A549 treated with Hydrocortisone at 1 μM for 4 hours (cell line): ENCODE measurements at places on chromosomes 4 and X. TPM values are rescaled to one million over a fixed set of nuclear protein-coding genes. Genes with fewer than 3 reads are reported as not detected.

Gene ARAF
- 46.6 to 57.5 TPM (median 54.7 TPM) in 5 replicates for total RNA-seq

Gene FAT4
- 1.3 to 3.0 TPM (median 1.8 TPM) in 5 replicates for total RNA-seq

Gene LCORL
- total RNA-seq = 3.0 to 6.0 TPM (median 4.1 TPM) in 5 replicates

Gene SSX4B
- not detected in 5 replicates for total RNA-seq

Gene NEK1
- total RNA-seq = 2.3 to 3.8 TPM (median 2.8 TPM) in 5 replicates

Gene BCLAF3
- 2.2 to 4.3 TPM (median 3.1 TPM) in 5 replicates for total RNA-seq

Gene ASMT
- 0.15 to 0.25 TPM (median 0.17 TPM) in 5 replicates for total RNA-seq

Gene TMEM185A
- total RNA-seq = 23.1 to 29.7 TPM (median 28.2 TPM) in 5 replicates

Gene FGD1
- total RNA-seq = 5.3 to 7.0 TPM (median 6.5 TPM) in 5 replicates

Gene SHISA3
- total RNA-seq = not detected in 5 replicates
